ENCODE measurements at places on chromosomes 4 and X.

- no peaks in the 10 kb centered on the region for H3K4me1 ChIP-seq
- no peaks in the 10 kb centered on the region for H3K27me3 ChIP-seq
- no peak overlapping the region for H3K4me3 ChIP-seq
- H3K27ac ChIP-seq: no peak overlapping the region
These were observed 27.3 kb downstream of the CT45A1 start for GRCh38 chrX:135740681-135741149.

DNA sequence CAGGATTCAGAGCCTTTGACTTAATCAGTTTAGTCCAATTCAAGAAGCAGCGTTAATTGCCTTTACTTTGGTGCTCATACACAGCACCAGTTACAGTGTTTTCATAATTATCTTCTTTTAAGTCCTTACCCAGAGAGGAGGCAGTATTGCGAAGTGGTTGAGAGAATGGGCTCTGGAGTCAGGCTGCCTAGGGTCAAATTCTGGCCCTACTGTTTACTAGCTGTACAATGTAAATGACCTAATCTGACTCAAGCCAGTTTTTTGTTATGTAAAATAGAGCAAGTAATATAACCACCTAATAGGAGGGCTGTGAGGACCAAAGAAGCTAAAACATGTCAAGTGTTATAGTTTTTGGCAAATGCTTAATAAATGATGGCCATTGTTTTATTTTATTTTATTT is 27.6 kb downstream of the WDR44 start:
- H3K27ac ChIP-seq: no peak overlapping the region
- no peak overlapping the region for H3K4me3 ChIP-seq
- H3K36me3 ChIP-seq: no peaks in the 10 kb centered on the region
- H3K4me1 ChIP-seq: no peaks in the 10 kb centered on the region
- no peak for DNase-seq

DNA sequence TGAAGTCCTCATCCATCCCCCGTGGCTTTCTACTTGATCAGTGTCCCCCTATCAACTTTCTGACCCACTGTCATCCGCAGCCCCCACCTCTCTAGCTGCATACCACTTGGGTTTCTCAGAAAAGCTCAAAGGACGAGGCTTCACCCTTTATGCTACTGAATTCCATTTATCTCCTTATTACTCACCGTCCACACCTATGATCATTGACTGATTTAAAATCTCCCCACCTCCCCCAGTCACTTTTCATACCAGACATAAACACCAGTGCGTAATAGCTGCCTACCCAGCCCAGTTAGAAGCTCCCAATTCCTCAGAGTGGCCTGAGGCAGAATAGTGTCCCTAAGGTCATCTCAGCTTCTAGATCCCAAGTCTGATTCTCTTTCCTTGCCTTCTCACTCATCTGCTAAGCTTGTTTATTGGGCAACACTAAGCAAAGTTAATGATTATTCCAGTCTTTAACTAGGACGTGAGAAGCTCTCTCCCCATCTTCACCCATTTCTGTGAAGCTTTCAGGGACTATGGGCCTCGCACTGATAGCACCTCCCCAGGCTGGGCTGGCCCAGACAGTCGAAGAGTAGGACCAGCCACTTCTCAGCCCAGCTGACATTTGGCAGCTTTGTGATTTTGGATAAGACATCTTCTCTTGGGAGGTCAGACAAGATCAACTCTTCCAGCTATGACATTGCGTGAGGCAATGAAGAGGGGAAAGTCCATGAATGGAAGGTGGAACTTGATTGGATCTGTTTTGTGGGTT is 7.2 kb upstream of the DDX60L start:
- H3K4me3 ChIP-seq: no peak overlapping the region
- H3K27ac ChIP-seq: no peak overlapping the region
- no peaks in the 10 kb centered on the region for H3K36me3 ChIP-seq
- no peaks in the 10 kb centered on the region for H3K27me3 ChIP-seq
- DNase-seq: no peak

DNA sequence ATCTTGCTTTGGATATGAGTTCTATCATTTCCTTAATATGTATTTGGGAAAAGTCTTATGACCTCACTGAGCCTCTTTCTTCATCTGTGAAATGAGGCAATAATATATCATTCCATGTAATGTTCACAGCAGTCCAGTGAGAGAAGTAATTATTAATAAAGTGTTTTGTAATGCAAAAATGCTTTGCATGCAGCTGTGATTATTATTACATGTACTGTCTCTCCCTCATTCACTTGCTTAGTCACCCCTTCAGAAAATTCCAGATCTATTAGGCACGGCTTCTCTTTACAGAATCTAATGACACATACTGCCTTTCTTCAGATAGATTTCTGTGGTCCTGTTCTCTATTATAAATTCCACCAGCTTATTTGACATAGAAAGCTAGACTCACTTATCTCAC is 53.5 kb upstream of the FGF13 start:
- H3K4me1 ChIP-seq: no peaks in the 10 kb centered on the region
- H3K27ac ChIP-seq: no peak overlapping the region
- H3K36me3 ChIP-seq: no peaks in the 10 kb centered on the region
- H3K4me3 ChIP-seq: no peak overlapping the region
- H3K27me3 ChIP-seq: no peaks in the 10 kb centered on the region
- no peak for DNase-seq

DNA sequence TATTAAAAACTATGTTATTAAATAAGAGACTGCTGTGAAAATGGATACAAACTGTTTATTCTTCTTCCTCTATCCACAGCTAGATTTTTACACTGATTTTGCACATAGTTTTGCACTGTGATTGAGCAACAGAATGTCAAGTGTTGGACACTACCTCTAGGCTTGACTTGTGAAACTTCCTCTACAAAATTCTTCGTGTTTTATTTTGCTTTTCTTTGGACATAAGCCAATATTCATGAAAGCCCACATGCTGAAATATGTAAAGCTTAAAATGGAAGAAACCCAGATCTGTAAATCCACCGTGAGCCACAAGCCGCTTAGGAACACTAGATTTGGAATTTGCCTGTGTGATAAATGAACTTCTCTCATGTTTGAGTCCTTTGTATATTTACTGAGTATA is 849.4 kb downstream of the FSTL5 start:
- H3K27ac ChIP-seq: no peak overlapping the region
- H3K4me1 ChIP-seq: no peaks in the 10 kb centered on the region
- no peak for DNase-seq
- no peaks in the 10 kb centered on the region for H3K36me3 ChIP-seq
- no peak overlapping the region for H3K4me3 ChIP-seq

Data from ovary (tissue), 10 donors.